ENCODE measurements at places on chromosomes 1 and 21.

DNA sequence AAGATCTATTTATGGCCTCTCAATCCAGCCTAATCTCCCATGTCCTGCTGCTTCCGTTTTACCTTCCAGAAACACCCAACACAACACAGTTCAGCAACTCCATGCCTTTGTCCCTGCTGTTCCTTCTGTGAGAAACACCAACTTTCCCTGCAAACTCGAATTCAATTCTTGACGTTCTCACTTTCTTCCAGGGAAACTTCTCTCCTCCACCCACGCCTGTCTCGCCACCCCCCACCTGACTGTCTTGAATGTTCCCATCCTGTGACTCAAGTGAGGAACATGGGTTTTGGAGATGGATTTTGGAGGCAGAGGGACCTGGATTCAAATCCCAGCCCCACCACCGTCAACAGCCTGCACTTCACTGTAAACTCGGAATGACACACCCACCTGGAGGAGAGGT, 44.8 kb downstream of the GRHL3 start:
- DNase-seq: no peak

GRCh38 chr1:78672428-78672827, 22.8 kb downstream of the IFI44 start:
- DNase-seq: no peak

DNA sequence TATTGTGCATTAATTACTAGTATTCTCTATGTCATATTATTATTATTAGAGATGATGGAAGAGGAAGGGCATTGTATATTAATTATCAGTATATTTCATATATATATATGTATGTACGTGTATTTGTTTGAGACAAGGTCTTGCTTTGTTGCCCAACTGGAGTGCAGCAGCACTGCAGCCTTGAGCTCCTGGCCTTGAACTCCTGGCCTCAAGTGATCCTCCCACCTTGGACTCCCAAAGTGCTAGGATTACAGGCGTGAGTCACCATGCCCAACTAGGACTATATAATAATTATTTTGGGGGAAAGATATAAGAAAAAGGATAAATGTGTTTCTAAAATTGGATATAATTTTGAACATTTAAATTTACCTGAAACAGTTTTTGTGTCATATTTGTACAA, 63.2 kb upstream of the USP24 start:
- no peak for DNase-seq

DNA sequence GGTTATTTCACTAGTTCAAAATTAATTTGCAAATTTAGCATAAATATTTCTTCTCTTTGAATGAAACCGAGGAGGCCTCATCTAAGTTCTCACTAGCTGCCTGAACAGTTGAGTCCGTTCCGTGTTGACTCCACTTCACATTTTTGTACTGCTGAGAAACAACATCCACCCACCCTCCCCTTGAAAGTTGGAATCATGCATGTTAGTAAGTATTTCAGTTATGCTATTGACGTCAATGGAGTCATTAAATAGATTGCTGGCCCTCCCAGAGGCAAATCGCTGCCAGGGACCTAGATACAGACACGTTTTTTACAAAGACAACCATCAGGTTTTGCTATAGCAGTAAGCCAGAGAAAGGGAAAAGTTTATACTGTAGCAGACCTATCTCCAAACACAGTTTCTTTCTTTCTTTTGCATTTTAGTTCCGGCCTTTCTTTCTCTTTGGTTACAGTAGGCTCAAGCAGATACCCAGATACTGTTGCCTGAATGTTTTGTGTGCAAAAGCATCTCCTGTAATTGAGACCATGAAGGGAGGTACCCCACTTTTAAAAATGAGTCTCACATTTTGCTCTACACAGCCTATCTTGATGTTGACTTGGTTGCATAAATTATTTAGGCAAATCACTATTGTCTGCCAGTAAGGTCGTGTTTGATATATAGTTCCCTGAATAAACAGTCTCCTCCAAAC, 262.6 kb upstream of the SGIP1 start:
- DNase-seq: peak; percentile 99

DNA sequence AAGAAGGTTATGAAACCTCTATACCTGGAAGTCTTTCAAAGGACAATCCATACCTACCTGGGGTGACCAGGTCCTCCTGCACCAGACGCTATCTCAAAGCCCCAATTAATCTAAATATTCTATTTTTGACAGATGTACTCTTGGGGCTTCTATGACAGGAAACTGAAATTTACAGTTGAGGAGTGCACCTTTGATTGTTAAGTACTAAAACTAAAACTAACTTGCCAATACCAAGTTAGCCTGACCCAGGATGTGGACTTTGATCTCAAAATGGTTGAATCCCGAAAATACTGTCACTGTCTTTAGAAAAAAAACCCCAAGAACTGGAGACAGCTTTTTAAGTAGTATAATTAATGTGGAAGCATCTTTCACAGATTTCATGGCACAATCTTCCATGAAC, 162.4 kb downstream of the TTLL7 start:
- no peak for DNase-seq

DNA sequence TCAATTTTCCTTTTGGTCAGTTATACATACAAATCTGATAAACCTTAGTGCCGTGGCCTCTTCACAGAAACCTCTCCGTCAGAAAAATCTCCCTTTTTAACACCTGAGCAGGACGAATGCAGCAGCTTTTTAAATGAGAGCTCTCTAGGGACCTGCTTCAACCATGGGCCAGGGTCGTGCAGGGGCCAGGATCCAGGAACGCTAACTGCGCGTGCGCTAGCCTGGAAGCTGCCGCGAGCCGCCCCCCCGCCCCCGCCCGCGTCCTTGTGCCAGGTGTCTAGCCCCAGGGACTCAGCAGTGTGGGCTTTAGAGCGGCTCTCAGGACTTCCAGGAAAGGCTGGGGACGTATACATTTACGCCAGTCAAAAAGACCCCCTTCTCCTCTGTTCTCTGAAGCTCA, 136.8 kb upstream of the FMN2 start:
- DNase-seq: no peak

DNA sequence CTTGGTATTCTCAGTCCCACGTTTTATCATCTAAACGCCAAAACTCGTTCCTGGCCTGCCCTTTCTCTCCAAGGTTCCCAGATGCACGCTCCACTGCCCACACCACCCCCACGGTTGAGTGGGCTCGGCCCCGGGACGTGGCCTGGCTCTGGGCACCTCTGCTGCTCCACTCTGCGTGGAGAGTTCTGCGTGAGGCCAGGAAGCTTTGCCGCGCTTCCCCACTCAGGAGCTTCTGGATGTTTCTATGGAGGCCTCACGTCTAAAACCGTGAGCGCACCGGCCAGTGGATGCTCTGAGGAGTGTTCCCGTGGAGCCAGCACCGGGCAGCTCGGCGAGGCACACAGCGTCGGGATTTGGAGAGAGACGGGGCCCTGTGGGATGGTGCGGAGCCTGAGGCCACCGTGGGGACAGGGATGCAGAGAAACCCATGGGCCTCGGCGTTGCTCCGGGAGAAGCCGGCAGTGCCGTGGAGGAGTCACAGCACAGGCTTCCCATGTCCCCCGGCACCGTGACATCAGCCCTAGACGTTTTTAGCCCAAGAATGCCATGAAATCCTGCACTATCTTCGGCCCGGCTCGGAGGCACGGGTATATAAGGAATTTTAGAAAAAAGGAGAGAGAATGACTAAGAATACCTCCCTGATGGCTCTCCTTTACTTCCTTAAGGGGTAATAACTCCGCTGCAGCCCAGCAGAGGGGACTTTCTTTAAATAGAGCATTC, 125.9 kb downstream of the PRDM16 start:
- no peak for DNase-seq

DNA sequence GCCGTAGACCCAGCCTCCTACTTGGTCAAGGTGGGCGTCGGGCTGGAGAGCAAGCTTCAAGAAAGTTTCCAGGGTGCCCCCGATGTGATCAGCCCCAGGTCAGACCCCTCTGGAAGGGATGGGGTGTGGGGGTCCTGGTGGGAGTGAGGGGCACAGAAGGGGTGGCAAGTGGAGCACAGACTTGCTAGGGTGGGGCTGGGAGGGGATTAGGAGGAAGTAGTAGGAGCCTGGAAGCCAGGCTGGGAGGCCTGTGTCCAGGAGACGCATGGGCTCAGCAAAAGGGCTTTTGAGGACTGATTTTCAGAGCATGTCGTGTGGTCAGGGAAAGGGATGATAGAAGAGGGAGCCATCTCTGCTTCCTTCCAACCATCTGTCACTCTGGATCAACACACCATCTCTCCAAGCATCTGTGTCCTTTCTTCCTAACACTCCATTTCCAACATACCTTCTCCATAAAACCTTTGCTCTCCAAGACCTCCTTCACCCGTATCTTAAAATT, 8.5 kb downstream of the TRIM46 start:
- no peak for DNase-seq

DNA sequence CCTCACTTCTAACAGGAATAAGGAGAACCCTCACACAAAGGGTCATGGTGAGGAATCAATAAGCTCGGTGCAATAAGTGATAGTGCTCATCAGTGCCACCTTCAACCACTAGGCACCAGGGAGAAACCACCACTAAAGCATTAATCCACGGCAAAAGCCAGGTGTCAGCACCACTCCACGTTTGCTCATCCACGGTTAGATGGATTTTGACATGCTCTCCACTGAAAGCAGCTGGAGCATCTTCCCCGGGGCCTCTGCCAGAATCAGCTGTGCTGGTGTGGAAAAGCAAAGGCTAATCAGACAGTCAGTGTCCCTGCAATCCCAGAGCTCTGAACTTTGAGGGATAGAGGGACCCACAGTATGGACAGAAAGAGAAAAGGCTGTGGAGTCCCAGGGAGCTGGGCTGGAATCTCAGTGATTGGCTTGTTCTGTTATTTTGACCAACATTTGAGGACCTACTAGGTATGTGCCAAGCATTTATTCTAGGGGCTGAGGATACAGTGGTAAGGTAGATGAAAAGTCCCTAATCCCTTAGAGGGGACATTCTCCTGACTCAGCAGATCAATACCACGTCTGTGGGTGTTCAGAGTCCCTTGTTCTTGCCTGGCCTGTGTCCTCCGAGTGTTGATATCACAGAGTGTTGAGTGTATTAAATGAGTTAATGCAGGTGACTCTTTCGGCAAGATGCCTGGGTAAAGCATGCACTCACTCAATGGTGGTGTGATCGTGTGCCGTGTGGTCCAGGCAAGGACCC, 41.3 kb downstream of the FHAD1 start:
- no peak for DNase-seq

GRCh38 chr21:34827445-34828235, 158.8 kb downstream of the CLIC6 start:
- no peak for DNase-seq

DNA sequence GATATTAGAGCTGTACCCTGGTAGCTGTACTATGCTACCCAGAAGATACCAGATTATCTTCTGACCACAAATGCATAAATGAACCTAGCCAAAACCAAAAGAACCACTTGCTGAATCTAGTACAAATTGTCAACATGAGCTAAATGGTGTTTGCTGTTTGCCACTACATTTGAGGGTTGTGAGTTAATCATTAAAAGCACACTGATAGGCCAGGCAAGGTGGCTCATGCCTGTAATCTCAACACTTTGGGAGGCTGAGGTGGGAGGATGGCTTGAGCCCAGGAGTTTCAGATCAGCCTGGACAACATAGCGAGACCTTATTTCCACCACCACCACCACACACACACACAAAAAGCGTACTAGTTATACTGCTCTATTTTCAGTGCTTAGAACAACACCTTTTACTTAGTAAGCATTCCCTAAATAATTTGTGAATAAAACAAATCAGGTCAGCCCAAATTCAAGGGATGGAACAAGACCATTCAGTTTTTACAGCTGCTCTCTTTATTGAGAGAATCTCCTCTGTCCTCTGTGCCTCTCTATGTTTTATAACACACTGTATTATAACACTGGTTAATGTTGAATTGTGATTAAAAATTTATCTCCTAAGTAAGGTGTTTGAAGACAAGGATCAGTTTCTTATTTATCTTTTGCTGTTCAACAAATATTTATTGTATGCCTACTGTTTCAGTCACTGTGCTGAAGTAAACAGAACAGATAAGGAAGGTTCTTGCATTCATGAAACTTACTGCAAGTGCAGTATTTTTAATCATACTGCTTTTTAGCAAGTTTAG, 44.0 kb downstream of the MAGI3 start:
- DNase-seq: no peak

DNA sequence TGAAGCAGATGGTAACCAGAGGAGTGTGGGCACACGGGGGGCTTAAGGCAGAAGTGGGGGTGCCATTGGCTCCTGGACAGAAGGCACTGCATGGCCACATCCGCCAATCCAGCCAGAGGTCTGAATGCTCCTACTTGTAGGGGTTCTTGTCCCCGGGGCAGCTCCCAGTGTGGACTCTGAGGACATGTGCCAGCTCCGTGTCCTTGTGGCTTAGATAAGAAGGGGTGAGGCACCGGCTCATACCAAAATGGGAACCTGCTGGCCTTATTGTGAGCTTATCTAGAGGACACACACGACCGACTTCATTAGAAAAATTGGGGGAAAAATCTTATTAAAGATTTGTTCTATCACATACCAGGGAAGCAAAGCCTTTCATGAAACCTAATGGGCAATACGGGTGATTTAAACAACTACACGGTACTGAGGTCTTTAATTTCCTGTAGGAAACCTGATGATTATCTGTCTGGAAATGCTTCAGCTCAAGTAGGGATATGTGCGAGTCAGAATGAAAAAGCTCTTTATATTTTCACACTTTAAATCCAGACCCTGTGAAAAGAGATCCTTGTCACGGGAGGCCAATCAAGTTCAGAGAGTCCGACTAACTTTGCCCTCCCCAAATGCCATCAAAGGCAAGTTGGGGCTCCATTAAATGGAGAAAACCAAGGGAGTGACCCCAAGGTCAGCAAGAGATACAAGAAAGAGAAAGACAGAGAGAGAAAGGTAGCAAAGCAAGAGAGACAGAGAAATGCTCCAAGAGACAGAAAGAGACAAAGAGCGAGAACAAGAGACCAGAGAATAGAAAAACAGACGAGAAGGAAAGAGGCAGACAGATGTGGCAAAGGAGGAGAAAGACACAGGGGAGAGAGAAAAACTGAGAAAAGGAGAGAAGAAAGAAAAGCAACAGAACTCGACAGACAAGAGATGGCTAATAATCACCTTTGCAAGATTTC, 14.1 kb upstream of the KCNN3 start:
- DNase-seq: no peak

DNA sequence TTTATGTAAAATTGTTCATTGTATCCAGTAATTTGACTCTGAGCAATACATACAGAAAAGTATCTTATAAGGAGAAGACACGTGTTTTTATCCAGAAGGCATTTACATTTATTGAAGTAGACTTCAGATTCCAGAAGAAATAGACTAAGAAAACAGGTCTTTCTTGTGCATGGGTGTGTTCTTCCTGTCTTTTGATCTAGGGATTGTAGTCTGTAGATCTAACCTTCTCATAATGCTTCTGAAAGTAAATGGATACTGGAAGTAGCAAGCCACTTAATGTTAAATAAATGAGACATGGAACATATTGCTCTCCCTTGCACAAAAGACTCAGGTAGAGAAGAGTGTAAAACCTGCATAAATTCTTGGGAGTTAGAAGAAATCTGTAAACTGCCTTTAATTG, 853.2 kb upstream of the B3GALT2 start:
- DNase-seq: no peak

GRCh38 chr1:86205741-86206140, 49.2 kb upstream of the COL24A1 start:
- DNase-seq: peak; percentile 75

DNA sequence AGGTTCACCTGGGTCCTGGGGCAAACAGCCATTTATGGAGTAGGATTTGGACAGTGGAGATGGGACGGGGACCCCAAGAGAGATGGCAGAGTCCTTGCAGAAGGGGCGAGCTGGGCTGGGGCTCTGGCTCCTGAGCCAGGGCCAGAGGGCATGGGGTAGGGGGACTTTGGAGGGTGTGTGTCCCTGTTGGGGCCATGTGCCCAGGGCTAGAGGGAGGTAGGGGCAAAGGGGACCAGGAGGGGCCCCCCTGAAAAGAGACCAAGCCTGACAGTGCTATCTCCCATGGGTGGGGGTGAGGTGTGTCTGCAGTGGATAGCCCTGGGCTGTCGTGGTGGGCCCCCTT, 92.3 kb downstream of the TRIM11 start:
- no peak for DNase-seq

GRCh38 chr1:233230011-233230410, 65.5 kb downstream of the PCNX2 start:
- DNase-seq: peak; percentile 13

Measured in fibroblast of lung (primary cell).